NT2/D1 (cell line): ENCODE measurements at places on chromosomes 3 and 15.

- no peak for DNase-seq
Measured at GRCh38 chr3:44018926-44019325, 222.8 kb upstream of the TOPAZ1 start.

DNA sequence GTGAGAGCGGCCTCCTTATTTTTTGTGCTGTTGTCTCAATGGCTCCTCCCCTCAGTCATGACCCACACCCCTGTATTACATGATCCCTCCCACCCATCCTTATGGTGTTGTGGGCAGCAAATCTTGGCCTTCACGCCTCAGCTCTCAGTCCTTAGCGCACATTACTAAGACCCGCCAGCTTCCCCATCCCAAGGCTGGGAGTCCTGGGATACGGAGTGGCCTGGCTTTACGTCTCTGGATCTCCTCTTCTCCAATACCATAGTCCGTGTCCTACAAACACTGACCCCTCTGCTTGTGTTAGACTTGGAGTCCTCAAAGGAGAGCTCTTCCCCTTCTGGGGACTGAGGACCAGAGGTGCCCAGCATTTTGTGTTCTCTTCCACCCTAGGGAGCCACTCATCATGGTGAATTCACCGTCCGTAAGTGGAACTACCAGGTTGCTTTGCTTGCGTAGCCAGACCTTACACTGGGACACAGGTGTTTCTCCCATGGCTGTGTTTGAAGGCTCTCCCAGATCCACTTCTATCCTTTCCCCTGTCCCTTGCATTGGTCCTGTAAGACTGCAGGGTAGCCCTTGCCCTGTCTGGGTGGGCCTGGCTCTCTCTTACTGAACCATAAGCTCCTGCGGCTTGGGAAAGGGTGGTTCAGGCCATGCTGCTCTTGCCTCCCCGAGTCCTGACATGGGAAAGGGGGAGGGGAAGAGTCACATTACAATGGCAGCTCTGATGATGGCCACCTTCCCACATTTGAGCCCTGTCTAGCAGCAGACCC is 13.6 kb downstream of the GRM2 start:
- DNase-seq = no peak

DNA sequence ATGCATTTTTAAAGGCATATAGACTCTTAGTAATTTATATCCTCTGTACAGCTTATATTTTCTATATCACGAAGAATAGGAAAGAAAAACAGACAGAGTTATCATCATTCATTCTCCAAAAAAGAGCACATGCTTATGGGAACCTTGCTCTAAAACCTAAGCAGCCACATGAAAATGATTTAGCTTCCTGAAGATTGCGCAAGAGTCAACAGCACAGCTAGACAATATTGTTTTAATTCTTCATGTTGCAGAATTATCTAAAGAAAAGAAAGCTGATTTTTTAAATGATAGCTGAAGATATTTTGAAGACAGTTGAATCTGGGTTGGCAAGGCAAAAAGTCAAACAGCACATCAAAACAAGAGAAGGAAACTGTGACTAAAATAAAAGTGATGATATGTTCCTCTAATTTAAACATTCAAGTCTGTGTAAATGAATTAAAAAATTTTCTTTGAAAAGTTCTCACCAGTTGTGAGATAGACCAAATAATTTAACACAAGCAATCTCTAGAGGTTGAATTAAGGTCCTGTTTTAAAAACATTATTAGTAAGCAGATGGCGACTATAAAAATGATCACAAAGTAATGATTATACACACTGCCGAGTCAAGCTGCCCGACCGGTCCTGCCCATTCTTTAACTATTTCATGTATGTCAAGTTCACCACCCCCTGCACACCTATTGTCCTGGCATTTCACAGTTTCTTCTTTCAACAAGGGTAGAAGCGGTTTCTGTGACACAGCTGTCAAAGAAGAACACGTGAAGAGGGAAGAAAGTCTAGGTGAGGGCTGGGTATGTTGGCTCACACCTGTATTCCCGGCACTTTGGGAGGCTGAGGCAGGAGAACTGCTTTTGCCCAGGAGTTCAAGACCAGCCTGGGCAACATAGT is 74.2 kb upstream of the BHLHE40 start:
- no peak for DNase-seq

- no peak for DNase-seq
Measured at GRCh38 chr3:64203969-64204908, 21.0 kb downstream of the PRICKLE2 start.

GRCh38 chr3:24181256-24181655 is 236.2 kb downstream of the NR1D2 start:
- DNase-seq = no peak

GRCh38 chr15:36965570-36966342 is 134.6 kb downstream of the MEIS2 start:
- no peak for DNase-seq

DNA sequence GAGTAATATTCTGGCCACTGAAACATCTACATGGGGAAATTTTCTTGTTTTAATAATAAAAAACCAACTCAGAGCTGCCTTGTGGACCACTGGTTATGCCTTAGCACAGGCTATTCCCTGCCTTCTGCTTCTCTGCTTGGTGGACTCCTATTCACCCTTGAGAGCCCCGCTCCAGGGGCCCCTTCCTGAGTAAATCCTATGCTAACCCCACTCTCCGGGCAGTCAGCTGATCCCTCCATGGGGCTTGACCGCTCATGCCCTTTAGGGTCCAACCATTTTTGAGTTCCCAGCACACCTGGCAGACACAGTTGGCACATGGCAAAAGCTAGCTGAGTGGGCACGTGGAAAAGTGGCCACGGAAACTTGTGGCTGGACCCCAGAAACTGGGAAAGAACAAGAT is 38.2 kb downstream of the ATP2B2 start:
- no peak for DNase-seq

- DNase-seq = no peak
Measured at GRCh38 chr3:113179235-113179824, 32.0 kb upstream of the BOC start.

DNA sequence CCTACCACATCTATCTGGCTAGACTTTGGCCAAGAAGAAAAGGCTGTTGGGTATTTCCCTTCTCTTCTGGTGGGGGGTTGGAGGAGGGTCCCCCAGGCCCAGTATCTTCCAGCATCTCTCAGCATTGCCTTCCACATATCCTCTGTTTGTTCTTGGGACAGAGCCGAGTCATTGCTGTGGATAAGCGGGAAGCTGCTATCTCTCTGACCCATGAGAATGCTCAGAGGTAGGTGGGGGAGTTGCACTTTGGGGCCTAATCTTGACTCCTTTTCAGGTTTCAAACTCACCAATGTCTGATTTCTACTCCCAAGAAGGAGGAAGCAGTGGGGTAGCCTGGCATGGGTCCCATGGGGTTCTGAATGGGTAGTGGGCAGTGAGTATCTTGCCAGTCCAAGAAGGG is 8.0 kb downstream of the HEMK1 start:
- DNase-seq = no peak

- DNase-seq = peak; percentile 42
Measured at GRCh38 chr3:126911162-126912026, 71.5 kb upstream of the PLXNA1 start.

GRCh38 chr3:194872669-194872977 is 186.9 kb downstream of the FAM43A start:
- DNase-seq = peak; percentile 60

GRCh38 chr15:70050970-70051369 is 46.7 kb downstream of the TLE3 start:
- no peak for DNase-seq

DNA sequence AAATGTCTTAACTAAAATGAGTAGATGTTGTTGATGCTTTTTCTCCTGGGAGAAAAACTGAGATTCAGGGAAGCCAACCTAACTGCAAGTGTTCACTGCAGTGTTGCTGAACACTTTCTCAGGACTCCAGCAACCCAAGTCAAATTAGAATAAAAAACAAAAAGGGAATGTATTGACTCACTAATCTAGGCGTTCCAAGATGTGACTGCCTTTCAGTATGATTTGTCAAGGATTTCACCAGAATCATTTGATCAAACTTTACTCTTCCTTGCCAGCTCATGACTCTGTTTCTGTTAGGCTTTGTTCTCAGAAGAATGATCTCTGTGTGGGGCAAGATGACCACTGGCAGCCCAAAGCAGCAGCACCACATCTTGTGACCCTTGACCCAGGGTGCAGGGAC is 364.0 kb downstream of the CACNA2D3 start:
- DNase-seq = no peak

DNA sequence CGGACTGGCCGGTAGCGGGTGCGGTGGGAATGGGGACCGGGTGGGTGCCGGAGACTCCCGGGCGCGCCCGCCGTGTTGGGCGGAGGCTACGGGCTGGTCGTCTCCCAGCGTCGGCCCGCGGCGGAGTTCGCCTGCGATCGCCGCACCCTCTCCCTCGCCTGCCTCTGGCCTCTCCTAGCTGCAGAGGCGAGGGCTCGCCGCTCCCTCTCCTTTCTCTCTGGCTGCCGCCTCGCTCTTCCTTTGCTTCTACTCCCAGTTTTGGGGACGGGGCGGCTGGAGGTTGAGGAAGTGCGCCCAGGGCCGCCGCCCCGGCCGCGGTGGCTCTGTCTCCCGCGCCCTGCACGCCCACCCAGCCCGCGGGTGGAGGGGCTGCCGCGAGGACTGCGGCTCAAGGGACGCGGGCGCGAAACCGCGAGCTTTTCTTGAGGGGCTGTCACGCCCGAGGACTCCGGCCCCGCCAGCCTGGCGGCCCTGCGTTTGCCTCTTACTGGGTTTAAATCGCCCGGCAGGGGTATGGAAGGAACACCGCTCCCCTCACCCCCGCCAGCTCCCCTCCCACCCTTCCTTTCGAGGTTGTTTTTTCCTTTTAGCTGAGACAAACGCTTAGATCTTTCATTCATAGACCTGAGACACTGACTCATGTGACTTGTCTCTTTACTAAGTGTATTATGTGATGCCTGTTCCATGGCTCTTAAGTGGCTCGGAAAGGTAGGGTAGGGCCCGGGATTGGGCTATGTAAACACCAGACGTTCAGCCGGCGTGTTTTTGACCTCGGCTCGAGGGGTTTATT is 654 bp downstream of the PIK3CA start:
- no peak for DNase-seq

DNA sequence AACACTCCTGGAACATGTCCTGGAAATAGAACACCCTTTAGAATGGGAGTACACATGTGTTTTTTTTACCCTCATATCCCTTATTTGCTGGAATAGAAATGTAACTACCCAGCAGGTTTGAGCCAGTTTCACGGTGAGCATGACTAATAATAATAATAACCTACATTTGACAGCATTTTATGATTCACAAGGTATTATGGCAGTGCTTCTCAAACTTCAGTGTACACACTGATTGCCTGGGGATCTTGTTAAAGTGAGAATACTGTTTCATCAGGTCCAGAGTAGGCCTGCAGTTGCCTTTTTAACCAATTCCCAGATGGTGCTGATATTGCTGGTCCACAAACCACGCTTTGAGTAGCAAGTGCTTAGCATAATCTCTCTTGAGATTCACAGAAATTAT is 63.9 kb downstream of the NFKBIZ start:
- no peak for DNase-seq

GRCh38 chr15:99703603-99704443 is 29.4 kb downstream of the LYSMD4 start:
- DNase-seq = no peak

GRCh38 chr3:11323813-11324212 is 51.6 kb downstream of the ATG7 start:
- DNase-seq = no peak

- no peak for DNase-seq
Measured at GRCh38 chr3:24111711-24112110, 166.6 kb downstream of the NR1D2 start.

- no peak for DNase-seq
Measured at GRCh38 chr3:183131735-183132134, 30.8 kb downstream of the LAMP3 start.

GRCh38 chr3:108091498-108092250 is 843 bp upstream of the CD47 start:
- DNase-seq = no peak

- no peak for DNase-seq
Measured at GRCh38 chr3:50530001-50530970, 26.9 kb upstream of the CACNA2D2 start.

GRCh38 chr3:33134026-33134625 is 20.3 kb downstream of the CRTAP start:
- no peak for DNase-seq

DNA sequence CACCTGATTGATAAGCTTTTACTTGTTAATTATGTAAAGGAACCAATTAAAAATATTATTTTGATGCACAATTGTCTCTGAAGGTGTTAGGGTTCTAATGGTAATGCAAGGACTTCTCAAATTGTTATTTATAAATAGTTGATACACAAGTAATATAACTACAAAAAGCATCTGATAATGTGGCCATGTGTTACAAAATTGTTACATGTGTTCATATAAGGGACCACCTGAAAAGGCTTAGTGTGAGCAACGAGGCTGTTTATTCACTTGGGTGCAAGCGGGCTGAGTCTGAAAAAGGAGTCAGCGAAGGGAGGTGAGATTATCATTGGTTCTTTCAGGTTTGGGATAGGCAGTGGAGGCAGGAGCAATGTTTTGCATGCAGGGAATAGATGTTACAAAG is 421.9 kb upstream of the CADM2 start:
- DNase-seq = no peak

GRCh38 chr3:193943851-193944517 is 192.0 kb upstream of the HES1 start:
- DNase-seq = no peak

GRCh38 chr3:142450189-142450588 is 2.4 kb upstream of the XRN1 start:
- no peak for DNase-seq

GRCh38 chr15:57685306-57686095 is 21.0 kb upstream of the POLR2M start:
- no peak for DNase-seq

DNA sequence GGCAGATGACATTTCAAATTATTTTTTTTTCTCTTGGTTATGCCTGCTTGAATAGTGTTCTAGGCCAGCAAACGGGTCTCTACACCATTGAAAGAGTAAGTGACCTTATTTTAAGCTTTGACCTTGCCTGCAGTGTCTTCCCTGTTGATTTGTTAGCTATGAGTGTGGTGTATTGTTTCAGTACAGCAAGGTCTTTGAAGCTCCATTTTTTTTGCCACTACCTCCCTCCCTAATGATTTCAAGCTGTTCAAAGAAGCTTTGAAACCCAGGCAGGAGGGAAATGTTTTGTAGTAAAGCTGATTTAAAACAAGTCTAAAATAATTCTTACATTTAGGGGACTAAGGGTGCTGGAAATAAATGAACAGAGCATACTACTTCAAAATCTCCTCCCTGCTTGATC is 1249.8 kb downstream of the ROBO1 start:
- DNase-seq = no peak

GRCh38 chr3:169662132-169662842 is 1.2 kb downstream of the MECOM start:
- DNase-seq = no peak
